ENCODE measurements at places on chromosomes 6 and 20. TPM values are rescaled to one million over a fixed set of nuclear protein-coding genes. Genes with fewer than 3 reads are reported as not detected.

The GSTA3 gene
- total RNA-seq: not detected

GRCh38 chr6:11653028-11653583 is 115.6 kb downstream of the TMEM170B start:
- no peaks in the 10 kb centered on the region for H3K4me1 ChIP-seq
- no peak overlapping the region for H3K27ac ChIP-seq
- H3K4me3 ChIP-seq: no peak overlapping the region
- H3K36me3 ChIP-seq: no peaks in the 10 kb centered on the region

DNA sequence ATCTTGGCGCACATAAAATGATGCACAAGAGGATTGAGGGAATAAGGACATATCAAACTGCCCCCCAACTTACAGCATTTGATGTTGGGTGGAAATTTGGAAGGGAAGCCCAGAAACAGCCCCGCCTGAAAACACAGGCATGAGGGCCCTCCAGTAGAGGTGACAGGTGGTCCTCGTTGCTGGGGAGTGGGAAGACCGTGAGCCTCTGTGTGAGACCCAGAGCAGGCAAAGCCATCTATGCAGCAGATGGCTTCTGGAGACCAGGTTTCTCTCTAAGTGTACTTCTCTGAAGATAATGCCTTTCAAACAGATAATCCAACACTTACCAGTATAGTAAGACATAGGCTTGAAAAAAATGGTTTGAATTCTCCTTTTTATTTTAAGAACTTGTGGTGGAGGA is 132.2 kb upstream of the INSM1 start:
- H3K27me3 ChIP-seq: peaks cover 5% of the 10 kb centered on the region
- no peak overlapping the region for H3K4me3 ChIP-seq
- DNase-seq: no peak
- no peak overlapping the region for H3K27ac ChIP-seq

DNA sequence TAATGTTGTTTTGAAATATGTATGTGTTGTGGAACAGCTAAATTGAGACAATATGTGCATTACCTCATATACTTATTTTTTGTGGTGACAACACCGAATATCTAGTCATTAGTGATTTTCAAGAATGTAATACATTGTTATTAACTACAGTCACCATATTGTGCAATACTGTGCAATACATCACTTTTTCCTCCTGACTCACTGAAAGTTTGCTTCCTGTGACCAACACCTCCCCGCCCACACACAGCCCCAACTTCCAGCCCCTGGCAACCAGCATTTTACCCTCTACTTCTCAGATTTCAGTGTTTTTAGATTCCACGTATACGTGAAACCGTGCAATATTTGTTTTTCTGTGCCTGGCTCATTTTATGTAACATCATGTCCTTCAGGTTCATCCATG is 627.9 kb downstream of the PRKN start:
- no peak overlapping the region for H3K27ac ChIP-seq
- no peaks in the 10 kb centered on the region for H3K27me3 ChIP-seq
- no peak overlapping the region for H3K4me3 ChIP-seq
- no peak for DNase-seq
- H3K4me1 ChIP-seq: no peaks in the 10 kb centered on the region

DNA sequence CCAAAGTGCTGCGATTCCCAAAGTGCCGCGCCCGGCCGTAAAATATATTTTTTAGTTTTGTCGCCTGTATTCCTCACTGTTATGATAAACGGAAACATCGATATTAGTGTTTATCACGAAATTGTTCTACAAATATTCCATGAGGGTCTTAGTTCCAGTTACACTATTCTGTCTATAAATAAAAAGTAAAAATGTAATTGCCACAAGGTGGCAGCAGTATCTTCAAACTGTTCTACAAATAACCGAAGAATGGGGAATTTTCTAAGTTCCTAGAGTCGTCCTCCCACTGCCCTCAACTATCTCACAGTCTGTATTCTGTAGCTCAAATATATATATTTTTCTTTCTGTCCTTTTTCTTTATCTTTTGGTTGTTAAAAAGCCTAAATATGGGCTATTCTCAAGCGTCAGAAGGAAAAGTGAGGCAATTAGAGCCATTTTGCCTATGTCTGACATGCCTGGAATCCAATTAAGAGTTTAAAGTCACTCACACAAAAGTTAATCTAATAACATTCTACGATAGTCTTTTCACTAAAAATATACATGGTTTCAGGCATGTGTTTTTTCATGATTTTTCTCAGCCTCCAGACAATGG is 14.2 kb upstream of the FAM162B start:
- H3K4me1 ChIP-seq: no peaks in the 10 kb centered on the region
- peak; percentile 10 for DNase-seq
- H3K27me3 ChIP-seq: peaks cover 10% of the 10 kb centered on the region
- no peak overlapping the region for H3K4me3 ChIP-seq

DNA sequence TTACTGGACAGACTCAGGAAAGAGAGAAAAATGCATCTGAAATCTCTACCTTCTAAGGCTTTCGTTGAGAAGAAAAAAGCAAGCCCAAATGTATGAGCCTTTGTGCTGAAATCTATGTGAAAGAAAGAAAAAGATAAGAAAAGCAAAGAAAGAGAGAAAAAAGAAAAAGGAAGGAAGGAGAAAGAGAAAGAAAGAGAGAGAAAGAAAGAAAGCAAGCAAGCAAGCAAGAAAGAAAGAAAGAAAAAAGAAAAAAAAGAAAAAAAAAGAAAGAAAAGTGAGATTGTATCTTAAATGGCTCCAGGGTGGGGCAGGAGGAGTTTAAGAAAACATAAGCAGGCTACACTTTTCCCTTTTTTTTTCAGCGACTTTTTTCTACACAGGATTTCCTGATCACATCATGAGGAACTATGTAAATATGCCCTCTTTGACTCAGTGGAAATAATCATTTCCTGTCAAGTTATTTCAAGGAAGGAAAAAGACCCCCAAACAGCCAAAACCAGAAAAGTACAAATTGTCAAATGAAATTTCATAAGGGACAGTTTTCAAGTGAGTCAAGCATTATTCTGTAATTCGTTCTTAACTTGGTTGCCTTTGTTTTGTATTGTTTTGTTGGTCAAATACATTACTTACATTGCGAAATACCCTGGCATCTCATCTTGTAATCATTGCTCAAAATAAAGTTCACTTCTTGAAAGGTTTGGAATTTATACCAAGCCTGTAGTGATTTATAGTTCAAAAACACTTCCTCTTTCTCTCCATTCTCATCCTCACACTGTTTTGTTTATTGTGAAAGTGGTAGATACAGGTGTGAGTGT is 79.5 kb upstream of the RNF217 start:
- no peak overlapping the region for H3K4me3 ChIP-seq
- no peaks in the 10 kb centered on the region for H3K4me1 ChIP-seq
- H3K27me3 ChIP-seq: no peaks in the 10 kb centered on the region
- no peak for DNase-seq
- no peaks in the 10 kb centered on the region for H3K36me3 ChIP-seq

The SLC22A2 gene
- total RNA-seq: not detected

- H3K4me3 ChIP-seq: no peak overlapping the region
- no peaks in the 10 kb centered on the region for H3K36me3 ChIP-seq
- H3K27me3 ChIP-seq: no peaks in the 10 kb centered on the region
- H3K4me1 ChIP-seq: peaks cover 40% of the 10 kb centered on the region
- peak overlapping the region; percentile 98 for H3K27ac ChIP-seq
- DNase-seq: no peak
Measured at GRCh38 chr6:40999569-40999968, 39.5 kb downstream of the UNC5CL start.

DNA sequence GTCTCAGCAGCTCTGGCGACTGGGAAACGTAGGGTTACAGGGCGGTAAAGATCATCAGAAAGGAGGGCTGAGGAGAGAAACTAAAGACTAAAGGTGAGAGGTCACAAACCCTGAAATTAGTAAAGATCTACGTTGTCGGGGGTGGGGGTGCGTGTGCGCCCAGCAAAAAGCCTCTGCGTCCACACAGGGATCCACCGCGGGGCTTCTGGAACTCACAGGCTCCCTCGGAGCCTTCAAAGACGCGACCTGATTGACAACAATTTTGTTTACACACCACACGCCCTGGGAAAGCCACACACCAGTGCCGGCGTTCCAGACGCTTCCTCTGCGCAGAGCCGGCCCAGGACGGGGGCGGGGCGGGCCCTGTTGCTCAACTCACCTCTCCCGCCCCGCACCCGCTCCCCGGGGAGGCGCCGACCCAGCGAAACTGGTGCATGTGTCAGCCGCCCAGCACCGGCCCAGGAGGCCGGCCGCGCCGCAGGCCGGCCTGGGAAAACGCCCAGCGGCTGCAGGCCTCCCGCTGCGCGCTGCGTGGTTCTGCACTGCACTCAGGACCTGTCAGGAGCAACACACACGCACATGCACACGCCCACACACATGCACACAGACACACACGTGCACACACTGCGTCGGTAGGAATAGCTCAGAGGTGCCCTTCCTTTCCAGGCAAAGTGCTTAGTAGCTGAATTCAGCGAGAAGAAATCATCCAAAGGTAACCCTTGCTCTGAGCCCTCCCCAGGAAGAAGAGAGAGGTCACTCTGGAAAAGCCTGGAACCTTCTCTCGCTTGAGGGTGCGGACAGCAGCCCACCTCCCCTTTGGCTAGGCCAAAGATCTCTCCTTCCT is 57.2 kb upstream of the ARID1B start:
- H3K4me3 ChIP-seq: peak overlapping the region; percentile 63
- peak; percentile 53 for DNase-seq
- H3K27ac ChIP-seq: peak overlapping the region; percentile 98
- no peaks in the 10 kb centered on the region for H3K27me3 ChIP-seq
- H3K36me3 ChIP-seq: no peaks in the 10 kb centered on the region

DNA sequence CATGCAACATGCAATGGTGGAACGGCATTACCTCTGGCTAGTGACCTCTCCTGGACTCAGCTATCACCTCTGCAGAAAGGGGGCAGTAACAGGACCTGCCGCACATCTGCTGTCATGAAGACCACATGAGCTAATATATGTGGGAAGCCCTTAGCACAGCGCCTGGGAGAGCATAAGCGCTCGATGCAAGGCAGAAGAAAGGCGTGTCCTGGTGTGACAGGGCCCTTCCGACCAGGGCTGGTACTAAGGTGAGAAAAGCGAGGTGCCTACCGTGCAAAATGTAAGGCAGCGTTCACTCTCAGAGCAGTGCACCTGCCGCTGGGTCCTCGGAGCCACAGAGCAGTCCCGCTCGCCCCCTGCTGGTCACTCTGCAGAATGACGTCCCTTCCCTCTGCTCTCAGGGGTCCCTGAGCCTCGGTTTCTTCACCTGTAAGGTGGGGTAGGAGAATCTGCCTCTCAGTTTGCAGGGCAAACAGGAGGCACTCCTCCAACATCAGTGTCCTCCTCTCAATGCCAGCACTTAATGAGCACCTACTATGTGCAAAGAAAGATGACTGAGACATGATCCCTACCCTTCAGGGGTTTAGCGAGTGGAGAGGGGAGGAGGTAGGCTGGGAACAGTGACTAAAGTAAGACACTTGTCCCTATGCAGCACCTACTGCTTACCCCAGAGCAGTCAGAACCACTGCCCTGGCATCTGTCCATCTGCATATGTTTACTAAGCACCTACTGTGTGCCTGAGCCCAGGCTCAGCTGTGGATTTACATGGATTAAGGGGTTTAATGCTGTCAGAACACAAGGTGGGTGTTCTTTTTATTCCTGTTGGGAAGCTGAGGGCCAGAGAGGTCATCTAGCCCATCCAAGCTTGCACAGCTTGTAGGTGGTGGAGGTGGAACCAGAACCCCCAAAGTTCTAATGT is 41.1 kb upstream of the PTGIS start:
- peaks cover 21% of the 10 kb centered on the region for H3K4me1 ChIP-seq
- H3K27me3 ChIP-seq: no peaks in the 10 kb centered on the region
- no peak overlapping the region for H3K27ac ChIP-seq
- H3K4me3 ChIP-seq: no peak overlapping the region
- peak; percentile 61 for DNase-seq

DNA sequence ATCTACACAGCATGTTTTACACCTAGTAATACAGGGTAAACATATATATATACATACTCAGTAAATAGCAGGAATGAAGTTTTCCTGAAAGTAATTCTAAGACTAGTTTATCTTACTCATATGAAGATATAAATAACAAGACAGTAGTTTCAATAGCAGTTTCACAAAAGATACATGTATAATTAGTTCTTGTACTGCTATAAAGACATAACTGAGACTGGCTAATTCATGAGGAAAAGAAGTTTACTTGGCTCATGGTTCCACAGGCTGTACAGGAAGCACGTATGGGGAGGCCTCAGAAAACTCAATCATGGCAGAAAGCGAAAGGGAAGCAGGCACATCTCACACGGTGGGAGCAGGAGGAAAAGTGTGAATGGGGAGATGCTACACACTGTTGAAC is 16.9 kb downstream of the RARS2 start:
- no peaks in the 10 kb centered on the region for H3K36me3 ChIP-seq
- H3K27ac ChIP-seq: no peak overlapping the region
- H3K4me1 ChIP-seq: peaks cover 3% of the 10 kb centered on the region
- no peak overlapping the region for H3K4me3 ChIP-seq

DNA sequence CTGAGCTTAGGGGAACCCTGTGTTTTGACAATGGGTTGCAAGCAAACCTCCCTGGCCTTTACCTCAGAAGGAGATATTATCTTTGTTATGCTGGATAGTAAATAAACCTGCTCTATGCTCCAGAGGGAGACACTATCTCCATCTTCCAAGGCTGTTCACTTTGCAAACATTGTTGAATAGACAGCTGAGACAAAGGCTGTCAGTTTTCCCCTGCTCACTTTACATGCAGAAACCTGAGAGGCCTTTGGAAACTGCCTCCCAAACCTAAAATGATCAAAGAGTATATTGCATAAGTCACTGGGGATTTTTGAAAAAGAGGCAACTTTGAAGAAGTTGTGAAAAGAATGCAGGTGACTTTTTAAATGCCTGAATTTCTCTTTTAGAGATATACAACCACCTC is 61.6 kb downstream of the MRAP2 start:
- H3K4me1 ChIP-seq: no peaks in the 10 kb centered on the region
- no peak overlapping the region for H3K4me3 ChIP-seq
- no peak for DNase-seq
- H3K36me3 ChIP-seq: no peaks in the 10 kb centered on the region

The TOX2 gene
- total RNA-seq: 85.4 TPM

GRCh38 chr20:63574156-63574828 is at the start of gene HELZ2:
TSS of gene HELZ2 (minus strand) at chr20:63574239. CDS start at chr20:63572385, 1,854 bp downstream.
- H3K36me3 ChIP-seq: peaks cover 3% of the 10 kb centered on the region
- no peaks in the 10 kb centered on the region for H3K27me3 ChIP-seq
- H3K4me1 ChIP-seq: peaks cover 14% of the 10 kb centered on the region

The ECT2L gene
- total RNA-seq: not detected

- DNase-seq: no peak
- H3K4me1 ChIP-seq: no peaks in the 10 kb centered on the region
- H3K27me3 ChIP-seq: no peaks in the 10 kb centered on the region
- H3K27ac ChIP-seq: no peak overlapping the region
- H3K36me3 ChIP-seq: no peaks in the 10 kb centered on the region
Measured at GRCh38 chr6:36139991-36140710, 9.8 kb downstream of the MAPK13 start.

GRCh38 chr20:48246061-48246790 is 460.9 kb upstream of the SULF2 start:
- no peak overlapping the region for H3K4me3 ChIP-seq
- no peaks in the 10 kb centered on the region for H3K27me3 ChIP-seq
- no peak overlapping the region for H3K27ac ChIP-seq

GRCh38 chr6:28659250-28659566 is 133.5 kb downstream of the GPX5 start:
- DNase-seq: no peak
- peaks cover 7% of the 10 kb centered on the region for H3K4me1 ChIP-seq
- peak overlapping the region; percentile 71 for H3K4me3 ChIP-seq
- H3K27me3 ChIP-seq: no peaks in the 10 kb centered on the region
- H3K36me3 ChIP-seq: no peaks in the 10 kb centered on the region

GRCh38 chr6:154373971-154374370 is 17.4 kb upstream of the IPCEF1 start:
- H3K4me1 ChIP-seq: no peaks in the 10 kb centered on the region
- H3K27ac ChIP-seq: no peak overlapping the region
- no peaks in the 10 kb centered on the region for H3K36me3 ChIP-seq
- DNase-seq: no peak

- no peaks in the 10 kb centered on the region for H3K36me3 ChIP-seq
- no peak overlapping the region for H3K27ac ChIP-seq
Measured at GRCh38 chr20:48047447-48047846, 262.2 kb upstream of the SULF2 start.

Data from Panc1 (cell line).